CD8-positive, alpha-beta memory T cell (primary cell): ENCODE measurements at places on chromosomes 11 and 22. TPM values are rescaled to one million over a fixed set of nuclear protein-coding genes. Genes with fewer than 3 reads are reported as not detected.

Gene WNT11
- not detected for total RNA-seq

DNA sequence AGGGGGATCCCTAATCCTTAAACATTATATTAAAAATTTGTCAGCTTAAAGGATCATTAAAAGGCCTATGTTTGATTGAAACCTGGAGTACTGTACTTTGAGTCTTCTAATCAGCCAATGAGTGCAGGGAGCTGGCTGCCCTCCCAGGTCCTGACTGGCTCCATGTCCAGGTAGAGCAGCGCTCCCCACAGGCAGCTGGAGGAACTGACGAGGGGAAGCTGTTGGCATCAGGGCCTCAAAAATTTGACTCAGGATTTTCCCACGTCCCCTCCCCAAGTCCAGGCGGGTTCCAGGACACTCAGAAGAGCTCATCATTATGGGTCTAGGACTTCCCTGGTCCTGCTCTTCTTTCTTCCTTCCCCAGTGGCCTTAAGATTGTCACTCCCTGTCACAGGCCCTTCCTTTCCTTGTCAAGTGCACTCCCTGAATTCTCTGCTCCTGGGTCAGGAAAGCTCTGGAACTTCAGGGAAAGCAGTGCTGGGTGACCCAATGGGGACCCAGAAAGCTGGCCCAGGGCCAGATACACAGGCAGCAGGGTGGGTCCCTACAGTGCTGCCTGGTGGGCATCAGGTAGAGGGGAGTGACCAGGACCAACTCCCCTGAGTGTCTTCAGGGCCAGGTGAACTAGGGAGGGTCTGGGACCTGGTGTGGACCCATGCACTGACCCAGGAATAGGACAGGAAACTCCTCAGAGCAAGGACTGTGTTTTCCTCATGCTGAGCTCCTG is 65.5 kb downstream of the GGTLC2 start:
- no peak overlapping the region for H3K4me3 ChIP-seq
- no peaks in the 10 kb centered on the region for H3K27me3 ChIP-seq
- H3K4me1 ChIP-seq: no peaks in the 10 kb centered on the region
- no peaks in the 10 kb centered on the region for H3K36me3 ChIP-seq

DNA sequence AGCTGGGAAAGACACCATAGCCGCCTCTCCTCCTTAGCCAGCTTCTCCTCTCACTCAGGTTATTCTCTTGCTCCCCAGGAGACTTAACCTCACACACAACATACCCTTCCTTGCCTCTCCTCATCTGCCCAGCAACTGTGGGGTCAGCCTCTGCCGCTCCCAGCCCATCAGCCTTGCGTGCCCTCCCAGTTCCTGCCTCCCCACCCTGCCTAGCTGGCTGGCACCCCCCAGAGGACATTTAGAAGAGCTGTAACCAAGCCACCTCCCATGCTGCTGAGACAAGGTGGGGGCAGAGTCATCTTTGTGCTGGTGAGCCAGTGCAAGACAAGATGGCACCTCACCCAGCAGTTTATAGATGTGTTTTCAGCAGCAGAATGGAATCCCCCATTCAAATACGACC is 38.2 kb downstream of the TOM1 start:
- H3K4me1 ChIP-seq: no peaks in the 10 kb centered on the region
- no peaks in the 10 kb centered on the region for H3K27me3 ChIP-seq
- H3K27ac ChIP-seq: no peak overlapping the region
- H3K36me3 ChIP-seq: no peaks in the 10 kb centered on the region

DNA sequence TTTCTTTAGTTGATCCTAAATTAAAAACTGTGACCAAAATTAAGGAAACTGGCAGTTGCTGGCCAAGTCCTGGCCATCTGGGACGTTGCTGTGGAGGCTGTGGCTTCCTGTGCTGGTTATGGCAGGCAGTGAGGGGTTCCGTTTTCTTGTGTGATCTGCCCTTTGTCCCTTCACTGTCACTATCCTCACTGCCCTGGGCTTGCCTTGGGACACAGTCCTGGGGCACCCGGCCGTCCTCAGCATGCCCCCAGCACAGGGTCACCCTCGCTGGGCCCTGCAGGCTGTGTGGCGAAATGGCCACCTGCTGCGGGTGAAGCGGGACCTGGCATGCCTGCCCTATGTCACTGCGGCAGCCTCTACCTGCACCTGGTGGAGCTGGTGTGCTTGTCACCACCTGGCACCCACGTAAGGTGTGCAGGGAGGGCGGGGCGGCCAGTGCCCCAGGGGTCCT is 52.5 kb upstream of the SLC22A12 start:
- peaks cover 6% of the 10 kb centered on the region for H3K27me3 ChIP-seq
- H3K4me3 ChIP-seq: no peak overlapping the region
- no peaks in the 10 kb centered on the region for H3K36me3 ChIP-seq

DNA sequence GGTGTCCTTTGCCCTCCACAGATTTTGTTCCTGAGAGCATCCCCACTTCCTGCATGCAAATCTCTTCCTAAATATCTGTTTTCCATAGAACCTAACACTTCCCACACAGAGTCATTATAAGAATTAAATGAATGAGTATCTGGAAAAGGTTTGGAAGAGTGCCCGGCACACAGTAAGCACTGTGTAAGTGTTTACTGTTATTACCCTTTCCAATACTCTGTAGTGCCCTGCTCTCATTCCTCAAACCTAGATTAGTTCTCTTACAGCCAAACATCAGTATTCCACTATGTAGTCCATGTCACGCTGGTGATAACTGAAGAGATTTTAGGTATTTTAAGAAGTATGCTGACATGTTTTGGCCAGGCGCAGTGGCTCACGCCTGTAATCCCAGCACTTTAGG is 57.3 kb upstream of the PHF21A start:
- H3K27ac ChIP-seq: no peak overlapping the region
- no peaks in the 10 kb centered on the region for H3K4me1 ChIP-seq
- DNase-seq: no peak
- H3K36me3 ChIP-seq: no peaks in the 10 kb centered on the region
- H3K4me3 ChIP-seq: no peak overlapping the region
